ENCODE measurements at places on chromosomes 12 and 14.
A peak's percentile ranks its signal among the peaks of the same experiment; 100 is the strongest.

DNA sequence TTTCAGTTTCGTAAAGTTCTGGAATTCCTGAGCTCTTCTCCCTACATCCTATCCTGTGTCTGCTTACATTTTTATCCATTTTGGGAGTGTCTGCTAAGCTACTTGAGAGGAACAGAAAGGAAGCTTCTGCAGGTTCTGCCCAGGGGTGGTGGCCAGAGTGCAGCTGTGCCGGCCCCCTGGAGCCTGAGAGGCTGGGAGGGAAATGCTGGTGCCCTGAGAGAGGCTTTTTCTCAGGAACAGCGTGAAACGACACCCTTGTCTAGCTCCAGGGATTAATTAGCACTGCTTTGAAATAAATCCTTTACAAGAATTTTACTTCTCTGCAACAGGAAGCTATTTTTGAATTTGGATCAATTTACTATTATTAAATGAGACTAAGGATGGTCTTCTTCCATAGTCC, 165.4 kb downstream of the SLC15A5 start:
- no peak for DNase-seq

GRCh38 chr12:43111608-43112007, 440.4 kb downstream of the ADAMTS20 start:
- DNase-seq: peak; percentile 10

GRCh38 chr14:63647696-63648410, 6.2 kb upstream of the WDR89 start:
- DNase-seq: no peak

DNA sequence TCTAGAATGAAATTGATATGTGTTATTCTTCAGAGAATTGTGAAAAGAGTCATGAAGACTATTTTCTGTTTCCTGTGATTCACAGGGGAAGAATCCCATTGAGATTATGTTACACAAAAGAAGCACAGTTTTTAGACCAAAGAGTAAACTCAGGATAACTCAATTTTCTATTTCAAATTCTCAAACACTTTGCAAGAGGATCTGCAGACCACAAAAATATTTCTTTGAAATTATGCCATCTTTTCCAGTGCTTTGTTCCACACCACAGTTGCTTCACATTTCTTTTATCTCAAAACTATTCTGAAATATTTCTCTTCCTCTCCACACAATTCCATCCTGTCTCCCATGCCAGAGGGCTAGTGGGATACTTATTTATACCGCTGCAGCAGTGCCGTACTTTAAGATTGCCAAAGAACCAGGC, 188.9 kb upstream of the FOXG1 start:
- no peak for DNase-seq

GRCh38 chr14:81161088-81161487, 59.7 kb downstream of the GTF2A1 start:
- no peak for DNase-seq

- no peak for DNase-seq
These were observed 58.3 kb downstream of the VCPKMT start for GRCh38 chr14:50058113-50058512.

DNA sequence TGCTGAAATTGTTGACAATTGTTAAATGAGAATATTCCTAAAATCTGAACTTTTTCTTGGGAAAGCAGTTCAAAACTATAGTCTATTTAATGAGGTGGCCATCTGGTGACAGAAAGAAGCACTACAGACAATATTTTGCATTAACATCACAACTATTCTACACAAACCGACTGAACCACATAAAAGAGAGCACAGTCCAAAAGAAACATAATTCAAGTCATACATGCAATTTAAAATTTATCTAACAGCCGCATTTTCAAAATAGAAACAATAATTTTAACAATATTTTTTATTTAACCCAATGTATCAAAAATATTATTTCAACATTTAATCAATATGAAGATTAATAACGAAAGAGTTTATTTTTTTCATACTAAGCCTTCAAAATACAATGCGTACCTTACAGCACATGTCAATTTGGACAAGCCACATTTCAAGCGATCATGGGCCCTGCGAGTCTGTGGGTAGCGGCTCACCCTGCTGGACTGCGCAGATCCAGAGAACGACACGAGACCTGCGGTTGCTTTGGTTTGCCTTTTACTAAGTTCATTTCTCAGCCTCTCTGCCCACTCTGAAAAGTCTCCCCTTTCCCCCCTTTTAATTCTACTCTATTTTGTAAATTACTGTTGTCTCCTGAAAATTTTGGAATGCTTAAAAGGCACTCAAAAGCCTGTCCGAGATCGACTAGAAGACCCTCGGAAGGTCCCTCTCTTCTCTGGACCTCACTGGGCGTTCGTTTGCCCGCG, 947 bp upstream of the LRRC9 start:
- peak; percentile 45 for DNase-seq

DNA sequence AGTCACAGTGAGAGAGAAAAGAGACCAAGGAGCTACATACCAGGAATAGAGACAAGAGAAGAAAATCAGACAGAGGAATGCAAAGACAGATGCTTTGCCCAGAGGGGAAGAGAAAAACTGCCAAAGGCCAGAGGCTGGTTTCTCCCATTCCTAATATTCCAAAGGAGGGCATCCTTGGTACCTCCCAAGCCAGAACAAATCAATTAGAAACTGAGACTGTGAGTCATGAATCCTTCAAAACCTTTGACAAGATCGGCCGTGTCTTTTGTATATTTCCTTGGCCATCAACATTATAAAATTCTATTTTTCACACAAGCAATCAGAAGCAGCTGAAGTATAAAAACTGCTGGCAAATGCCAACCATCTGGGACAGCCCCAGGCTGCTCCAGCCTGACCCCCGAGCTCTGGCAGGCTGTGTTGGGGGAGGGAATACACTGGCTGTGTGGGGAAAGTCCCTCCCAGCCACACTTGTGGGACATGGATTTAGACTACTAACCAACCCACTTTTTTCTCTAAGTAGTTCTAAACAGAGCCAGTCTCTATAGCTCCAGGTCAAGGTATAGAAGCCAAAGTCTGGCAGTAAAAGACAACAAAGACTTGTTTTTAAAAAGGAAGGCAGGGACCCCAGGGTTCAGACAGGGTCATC, 13.7 kb downstream of the POMT2 start:
- peak; percentile 59 for DNase-seq

GRCh38 chr12:3046441-3047200, 30.6 kb upstream of the TSPAN9 start:
- no peak for DNase-seq

DNA sequence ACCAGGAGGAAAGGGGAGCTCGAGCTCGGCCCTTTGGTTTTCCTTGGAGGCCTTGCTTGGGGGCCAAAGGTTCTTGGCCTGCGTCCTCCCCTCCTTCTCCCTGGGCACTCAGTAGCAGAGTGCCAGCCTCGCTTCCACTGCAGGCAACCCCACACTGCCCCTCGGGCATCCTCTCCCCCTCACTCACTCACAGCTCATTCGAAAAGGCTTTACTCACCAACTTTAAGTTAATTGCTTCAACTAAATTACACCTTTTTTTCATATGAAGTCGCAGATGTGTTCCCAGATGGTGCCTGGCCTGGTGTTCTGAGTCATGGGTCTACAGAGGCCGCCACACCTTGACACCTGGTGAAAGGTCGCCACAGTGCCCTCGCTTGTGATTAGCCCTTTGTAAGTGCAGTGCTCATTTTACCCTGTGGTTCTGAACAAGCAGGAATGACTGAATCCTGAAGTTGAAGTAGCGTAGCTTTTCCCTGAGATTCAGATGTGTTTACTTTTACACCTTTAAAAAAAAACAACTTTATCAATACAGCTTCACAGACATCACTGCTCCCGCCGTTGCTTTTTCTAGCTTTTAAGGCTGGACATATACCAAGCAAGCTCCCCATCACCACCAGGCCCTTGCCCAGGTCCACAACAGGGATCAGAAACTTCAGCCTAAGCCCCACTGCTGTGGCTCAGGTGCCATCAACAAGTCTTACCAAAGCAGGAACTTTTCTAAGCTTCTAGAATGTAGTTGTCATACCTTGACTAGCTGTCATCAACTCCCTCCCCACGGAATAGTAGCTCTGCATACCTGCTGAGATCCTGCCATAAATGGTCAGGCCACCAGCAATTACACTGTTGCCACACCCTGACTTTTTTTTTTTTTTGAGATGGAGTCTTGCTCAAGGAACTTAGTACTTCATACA, 20.3 kb upstream of the ADIPOR2 start:
- no peak for DNase-seq

DNA sequence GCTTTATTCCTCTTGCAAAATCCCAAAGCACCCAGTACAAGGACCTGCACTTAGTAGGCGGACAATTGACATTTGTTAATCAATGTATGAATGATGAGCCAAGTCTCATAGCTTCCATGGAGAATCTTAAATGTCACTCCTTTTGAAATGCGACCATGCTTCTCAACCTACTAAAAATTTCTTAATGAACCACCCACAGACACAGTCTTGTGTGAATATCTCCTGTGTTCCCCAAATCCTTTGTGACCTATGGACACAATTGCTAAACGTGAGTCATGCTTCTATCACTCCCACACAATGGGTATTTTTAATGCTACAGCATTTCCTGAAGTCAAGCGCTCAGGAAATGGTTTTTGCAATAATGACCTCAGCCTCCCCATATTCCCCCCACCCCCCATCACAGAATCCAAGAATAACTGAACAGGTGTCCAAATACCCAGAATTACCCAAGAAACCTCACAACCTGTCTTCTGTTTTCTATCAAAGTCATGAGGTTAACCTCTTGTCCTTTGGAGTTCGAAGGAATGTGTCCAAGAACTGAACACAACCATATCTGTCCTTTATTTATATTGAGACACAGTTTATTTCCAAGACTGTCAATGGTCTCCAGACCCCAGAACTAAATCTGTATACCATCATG, 163.6 kb upstream of the PLEKHG7 start:
- DNase-seq: no peak

- no peak for DNase-seq
These were observed 4.0 kb upstream of the SLC22A17 start for GRCh38 chr14:23356662-23357061.

DNA sequence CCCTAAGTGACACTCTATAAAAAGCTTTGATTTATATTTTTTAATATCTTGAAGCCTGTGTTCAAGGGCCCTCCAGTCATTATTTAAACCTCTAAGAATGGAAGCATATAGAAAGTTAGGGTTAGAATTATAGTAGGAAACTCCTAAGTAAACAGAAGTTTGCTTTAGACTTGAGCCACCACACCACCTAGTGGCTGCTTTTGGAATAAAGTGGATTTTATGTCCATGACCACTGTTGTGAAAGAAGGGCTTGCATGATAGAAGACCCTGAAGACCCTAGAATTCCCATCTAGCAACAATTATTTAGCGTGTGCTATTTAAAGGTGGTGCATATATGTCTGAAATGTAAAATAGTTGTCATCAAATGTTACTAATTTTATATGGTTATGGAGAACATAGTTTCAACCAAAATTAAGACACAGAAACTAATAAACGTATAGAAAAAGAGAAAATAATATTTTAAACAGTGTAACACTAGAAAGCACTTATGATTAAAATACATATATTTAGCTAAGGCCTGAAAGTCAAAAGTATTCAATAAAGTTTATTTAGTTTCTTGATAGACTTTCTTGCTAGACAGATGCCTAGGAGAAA, 21.3 kb downstream of the LRRIQ1 start:
- peak; percentile 8 for DNase-seq

DNA sequence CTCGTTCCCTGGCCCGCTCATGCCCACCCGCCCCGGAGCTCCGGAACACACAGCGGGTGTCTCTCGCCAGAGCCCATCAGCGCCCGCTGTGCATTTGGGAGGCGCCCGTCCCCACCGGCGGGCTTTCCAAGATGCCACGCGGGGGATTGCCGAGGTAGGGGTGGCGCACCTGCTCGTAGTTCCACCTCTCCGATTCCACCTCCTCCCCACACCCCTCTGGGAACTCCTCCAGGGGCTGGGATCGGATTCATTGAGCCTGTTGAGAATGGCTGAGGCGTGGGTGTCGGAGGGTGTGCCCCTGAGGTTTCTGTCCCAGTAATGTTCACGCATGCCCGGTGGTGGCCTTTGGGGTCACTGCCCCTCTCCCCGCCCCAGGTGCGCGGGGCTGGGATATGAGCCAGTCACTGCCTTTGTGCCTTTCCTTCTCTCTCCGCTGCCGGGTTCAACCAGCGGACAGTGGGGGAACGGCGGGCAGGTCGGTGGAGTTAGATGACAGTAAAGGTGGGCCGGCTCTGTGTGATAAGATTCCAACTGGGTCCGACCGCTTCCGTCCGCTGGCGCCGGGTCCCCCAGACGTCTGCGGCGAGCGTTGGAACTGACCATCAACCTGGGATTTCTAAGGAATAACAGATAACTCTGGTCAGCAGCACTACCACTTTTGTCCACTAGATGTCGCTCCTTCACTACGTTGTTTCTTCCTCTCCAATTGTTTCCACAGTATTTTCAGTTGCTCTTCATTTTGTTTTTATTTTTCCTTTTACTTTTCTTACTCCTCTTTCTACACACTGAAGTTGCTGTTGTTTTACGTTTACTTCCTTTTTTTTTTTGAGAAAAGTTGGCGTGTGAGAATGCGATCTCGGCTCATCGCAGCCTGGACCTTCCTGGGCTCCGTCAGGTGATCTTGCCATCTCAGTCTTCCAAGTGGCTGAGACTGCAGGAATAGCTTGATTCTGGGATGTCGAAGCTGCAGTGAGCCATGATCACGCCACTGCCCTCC, 178.1 kb upstream of the ALG10B start:
- DNase-seq: peak; percentile 22

DNA sequence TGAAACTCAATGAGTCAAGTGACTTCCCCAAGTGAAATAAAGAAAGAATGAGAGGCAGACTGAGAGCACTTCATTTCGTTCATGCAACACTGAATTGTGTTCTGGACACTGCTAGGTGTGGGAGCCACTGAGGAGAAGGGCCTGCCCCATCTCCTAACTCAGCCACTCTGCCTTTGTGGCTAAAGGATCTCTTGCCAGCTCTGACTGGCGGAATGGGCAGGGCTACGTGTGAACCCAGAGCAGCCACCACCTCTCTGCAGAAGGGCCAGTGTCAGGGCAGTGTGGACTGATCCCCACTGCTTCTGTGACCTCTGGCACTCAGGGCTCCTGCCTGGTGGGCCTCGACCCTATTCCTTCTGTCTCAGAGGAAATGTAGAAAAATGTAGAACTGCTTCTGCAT, 46.5 kb upstream of the GZMB start:
- no peak for DNase-seq

GRCh38 chr12:69523433-69524330, 53.5 kb downstream of the FRS2 start:
- no peak for DNase-seq

GRCh38 chr12:50753232-50753769, 10.6 kb upstream of the ATF1 start:
- no peak for DNase-seq

- DNase-seq: no peak
These were observed 279.9 kb upstream of the SYT1 start for GRCh38 chr12:78584695-78585094.

- no peak for DNase-seq
These were observed 362.1 kb downstream of the EGLN3 start for GRCh38 chr14:33588771-33589170.

DNA sequence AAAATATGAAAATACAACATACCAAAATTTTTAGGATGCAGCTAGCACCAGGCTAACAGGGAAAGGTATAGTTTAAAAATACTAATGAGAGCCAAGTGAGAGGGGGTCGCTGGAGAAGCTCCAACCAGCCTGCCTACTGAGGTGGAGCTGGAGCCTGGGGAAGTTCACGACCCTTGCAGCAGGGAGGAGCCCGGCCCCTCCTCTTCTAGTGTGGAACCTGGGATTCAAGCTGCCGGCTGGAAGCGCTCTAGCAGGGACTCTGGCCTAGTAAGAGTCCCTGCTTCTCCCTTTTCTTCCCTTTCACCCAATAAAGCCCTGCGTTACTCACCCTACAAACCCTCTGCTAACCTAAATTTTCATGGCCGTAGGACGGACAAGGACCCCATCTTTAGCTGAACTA, 5.0 kb upstream of the KCNK13 start:
- DNase-seq: no peak

All from NCI-H524 (cell line).